ENCODE measurements at places on chromosomes 3 and 15.

DNA sequence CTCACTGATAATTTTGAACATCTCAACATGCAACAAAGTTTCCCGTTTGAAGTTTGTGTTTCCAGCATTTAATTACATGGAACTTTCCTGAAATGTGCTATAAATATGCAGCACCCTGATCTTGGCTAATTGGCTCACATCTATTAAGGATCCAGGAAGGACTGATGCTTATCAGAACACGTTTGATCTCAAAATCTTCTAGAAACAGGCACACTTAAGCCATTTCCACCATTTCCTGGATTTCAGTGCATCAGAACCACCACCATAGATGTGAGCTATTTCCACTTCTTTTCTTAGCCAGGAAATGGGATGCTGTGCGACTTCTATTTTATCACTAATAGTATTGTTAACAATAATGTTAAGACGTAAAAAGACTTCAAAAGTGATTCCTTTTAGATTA, 228.9 kb downstream of the FEZF2 start:
- no peak for DNase-seq

DNA sequence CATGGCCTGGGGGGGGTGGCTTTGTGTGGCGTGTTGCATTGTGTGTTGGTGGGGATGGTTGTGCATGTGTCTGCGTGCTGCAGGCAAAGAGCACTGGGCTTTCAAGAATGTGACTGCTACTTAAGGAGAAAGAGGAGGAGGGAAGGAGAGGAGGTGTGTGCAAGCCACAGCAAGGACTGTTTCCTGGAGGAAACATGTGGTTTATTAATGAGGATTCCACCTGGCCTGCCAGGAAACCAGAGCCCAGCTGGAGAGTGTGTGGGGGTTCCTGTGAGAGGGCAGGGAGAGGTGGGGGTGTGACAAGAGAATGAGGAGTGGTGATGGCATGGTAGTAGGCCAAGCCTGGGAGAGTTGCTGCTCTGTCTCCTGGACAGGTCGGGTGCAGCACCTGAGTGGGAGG, 258.1 kb upstream of the ROPN1 start:
- DNase-seq, result no peak

DNA sequence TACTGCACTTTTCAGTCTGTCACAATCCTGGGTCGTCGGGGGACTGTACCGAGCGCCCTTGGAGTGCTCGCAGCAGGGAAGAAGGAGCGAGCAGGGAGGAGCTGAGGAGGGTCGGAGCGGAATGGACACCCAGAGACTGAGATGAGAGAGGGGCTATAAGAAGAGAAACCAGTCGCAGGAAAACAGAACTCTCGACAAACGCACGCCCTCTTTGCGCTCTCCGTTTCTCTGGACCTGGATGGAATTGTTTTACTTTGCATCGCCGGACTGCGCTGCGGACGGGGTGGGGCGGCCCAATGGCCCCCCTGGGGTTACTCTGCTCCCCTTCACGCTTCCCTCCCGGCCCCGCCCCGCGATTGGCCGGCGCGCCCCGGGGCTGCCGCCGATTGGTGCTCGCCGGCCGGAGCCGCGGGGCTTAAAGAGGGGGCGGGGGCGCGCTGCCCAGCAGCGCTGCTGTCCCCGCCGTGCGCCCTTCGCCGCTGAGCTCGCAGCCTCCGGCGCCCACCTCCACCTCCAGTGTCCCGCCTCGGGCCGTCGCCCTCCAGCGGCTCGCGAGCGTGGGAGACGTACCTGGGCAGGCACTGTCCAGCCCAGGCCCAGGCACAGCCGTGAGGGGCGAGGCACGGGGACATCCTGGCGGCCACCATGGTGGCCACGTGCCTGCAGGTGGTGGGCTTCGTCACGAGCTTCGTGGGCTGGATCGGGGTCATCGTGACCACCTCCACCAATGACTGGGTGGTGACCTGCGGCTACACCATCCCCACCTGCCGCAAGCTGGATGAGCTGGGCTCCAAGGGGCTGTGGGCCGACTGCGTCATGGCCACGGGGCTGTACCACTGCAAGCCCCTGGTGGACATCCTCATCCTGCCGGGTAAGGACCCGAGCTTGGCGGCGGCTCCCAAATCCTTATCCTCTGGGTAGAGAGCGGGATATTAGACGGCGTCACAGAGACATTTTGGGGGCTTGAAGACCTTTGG, at the start of gene CLDN11:
Gene CLDN11, plus strand, starts transcription at position 447 of the 977 bp plus-strand sequence. Its CDS starts 199 bp downstream, at position 646.
- DNase-seq, result peak; percentile 72

DNA sequence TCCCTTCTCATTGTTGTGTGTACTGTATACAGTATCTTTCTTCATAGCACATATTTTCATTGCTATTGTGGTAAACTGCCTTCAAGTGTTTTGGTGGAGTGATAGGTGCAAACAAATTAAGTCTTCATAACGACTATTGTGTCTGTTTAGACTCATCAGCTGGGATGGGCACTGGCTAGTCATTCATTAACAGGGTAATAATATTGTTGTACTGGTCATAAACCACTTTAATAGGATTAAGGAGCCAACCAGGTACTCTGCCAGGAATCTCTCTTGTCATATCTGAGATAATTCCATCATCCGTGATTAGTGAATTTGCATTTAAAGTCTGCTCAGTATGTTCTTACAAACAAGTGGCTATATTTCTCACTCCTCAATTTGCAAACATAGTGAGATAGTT, 10.2 kb upstream of the TMEM45A start:
- no peak for DNase-seq

GRCh38 chr15:82649226-82649999, 2.2 kb upstream of the CPEB1 start:
- no peak for DNase-seq

DNA sequence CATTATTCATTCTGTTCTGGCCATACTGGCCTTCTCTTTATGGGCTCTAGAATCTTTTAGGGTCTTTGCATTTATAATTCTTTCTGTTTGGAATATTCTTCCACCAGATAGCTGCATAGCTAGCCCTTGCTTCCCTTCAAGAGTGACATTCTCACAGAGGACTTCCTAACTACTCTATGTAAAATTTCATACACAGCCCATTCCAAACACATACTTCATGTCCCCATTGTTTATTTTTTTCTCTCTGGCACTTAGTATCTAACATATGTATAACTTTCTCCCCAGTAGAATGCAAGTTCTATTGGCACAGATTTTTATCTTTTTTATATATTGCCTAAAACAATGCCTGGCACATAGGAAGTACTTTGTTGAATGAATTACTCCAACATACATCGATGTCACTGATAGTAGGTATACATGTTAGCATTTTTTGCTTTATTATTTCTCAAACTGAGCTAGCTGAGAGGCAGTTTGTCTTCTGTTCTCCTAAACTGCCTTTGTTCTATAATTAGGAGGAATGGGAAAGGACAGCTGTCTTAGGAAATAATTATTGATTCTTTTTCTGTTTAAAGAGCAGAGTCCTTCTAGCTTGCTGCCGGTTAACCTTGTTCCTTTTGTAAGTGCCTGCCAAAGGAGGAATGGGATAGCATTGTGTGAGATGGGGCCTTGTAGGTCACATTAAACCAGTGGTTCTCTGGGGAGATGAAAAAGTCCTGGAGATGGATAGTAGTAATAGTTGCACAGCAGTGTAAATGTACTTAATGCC, 7.9 kb downstream of the FAM162A start:
- DNase-seq, result no peak

- DNase-seq, result no peak
Measured at GRCh38 chr15:65841121-65841930, 28.0 kb upstream of the RAB11A start.

- DNase-seq, result no peak
Measured at GRCh38 chr3:178443634-178444033, 92.6 kb upstream of the KCNMB2 start.

- DNase-seq, result no peak
Measured at GRCh38 chr3:25385807-25386460, 42.1 kb upstream of the RARB start.

GRCh38 chr3:42714171-42714852, 11.7 kb upstream of the HHATL start:
- DNase-seq, result no peak

- peak; percentile 86 for DNase-seq
Measured at GRCh38 chr3:16181361-16181760, 6.9 kb downstream of the GALNT15 start.

DNA sequence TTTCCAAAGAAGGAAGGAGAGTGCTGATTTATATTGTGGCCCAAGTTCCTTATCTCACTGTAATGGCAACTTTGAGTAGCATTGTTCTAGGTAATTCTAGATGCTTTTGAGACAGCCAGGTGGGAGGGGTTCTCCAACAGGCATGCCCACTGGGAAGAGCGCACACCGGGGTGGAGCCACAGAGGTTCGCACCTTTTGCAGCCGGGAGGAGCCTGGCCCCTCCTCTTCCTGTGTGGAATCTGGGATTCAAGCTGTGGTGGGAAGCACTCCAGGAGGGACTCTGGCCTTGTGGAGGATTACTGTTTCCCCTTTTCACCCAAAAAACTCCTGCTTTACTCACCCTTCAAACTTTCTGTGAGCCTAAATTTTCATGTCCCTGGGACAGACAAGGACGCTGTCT, 53.1 kb downstream of the CFAP20DC start:
- DNase-seq, result no peak

- no peak for DNase-seq
Measured at GRCh38 chr3:144687862-144688261, 716.2 kb downstream of the DIPK2A start.

GRCh38 chr3:168090306-168091085, 5.2 kb downstream of the GOLIM4 start:
- DNase-seq, result no peak

DNA sequence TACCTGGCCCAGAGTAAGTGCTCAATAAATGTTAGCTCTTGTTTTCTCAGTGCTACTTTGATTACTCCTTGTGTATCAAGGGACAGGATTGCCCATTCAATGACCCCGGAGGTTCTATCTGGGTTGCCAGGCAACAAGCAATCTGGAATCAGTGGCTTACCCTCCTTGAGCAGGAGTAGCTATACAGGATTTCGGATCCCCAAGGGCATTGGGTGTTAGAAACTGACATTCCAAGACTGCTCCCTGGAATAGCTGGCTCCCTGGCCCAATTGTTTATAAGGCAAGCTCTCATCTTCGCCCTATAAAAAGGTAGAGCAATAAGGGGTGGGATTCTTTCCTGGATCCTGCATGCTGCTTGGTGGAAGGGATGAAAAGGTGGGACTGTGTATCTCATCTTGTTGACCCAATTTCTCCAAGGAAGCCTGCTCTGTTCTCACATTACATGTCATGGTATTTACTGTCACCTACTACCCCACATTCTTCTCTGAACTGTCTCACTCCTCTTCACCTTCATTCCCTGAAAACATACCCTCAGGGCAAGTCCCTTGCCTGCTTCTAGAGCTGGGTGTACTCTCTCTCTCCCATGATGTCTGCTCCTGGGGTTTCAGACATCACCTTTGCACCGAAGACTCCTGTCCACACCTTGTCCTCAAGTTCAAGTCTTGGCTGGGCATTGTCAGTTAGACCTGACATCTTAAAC, 26.4 kb upstream of the SCN10A start:
- no peak for DNase-seq

DNA sequence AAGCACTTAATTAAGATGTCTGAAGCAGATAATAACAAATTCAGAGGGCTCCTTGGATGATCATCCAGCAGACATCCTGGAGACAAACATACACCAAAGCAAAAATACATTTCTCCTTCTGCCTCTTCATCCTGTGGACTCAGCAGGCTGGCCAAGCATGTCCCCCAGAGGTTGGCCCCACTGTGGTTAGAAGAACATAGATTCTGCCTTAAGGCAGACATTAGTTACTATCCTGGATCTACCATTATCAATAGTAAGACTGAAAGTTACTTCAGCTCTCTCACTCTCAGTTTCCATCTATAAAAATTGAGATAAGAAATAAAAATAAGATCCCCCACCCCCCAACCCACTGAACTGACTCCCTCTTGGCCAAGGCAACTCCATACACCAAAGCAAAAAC, 28.6 kb upstream of the TGFBR2 start:
- no peak for DNase-seq

- no peak for DNase-seq
Measured at GRCh38 chr15:52803467-52804306, 13.6 kb upstream of the ONECUT1 start.

GRCh38 chr3:162421721-162422120, 925.1 kb downstream of the OTOL1 start:
- DNase-seq, result no peak

GRCh38 chr3:33146791-33147445, 33.1 kb downstream of the CRTAP start:
- no peak for DNase-seq

DNA sequence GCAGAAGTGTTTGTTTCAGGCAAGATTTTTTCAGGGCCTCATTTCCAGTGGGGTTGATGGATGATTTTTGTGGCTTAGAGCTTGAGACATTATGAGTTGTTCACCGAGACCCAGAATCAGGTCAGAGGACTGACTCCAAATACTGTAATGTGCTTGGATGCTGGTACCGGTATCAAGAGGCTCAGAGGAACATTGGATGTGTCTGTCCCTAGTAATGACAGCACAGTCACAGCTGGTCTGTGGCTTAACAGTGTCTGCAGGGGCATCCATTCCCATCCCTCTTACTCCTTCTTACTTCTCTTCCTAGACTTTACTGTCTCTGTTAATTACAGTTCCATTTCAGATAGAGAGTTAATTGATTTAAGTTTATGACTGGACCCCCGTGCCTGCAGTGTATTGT, 107.8 kb downstream of the PTPRG start:
- DNase-seq, result no peak

DNA sequence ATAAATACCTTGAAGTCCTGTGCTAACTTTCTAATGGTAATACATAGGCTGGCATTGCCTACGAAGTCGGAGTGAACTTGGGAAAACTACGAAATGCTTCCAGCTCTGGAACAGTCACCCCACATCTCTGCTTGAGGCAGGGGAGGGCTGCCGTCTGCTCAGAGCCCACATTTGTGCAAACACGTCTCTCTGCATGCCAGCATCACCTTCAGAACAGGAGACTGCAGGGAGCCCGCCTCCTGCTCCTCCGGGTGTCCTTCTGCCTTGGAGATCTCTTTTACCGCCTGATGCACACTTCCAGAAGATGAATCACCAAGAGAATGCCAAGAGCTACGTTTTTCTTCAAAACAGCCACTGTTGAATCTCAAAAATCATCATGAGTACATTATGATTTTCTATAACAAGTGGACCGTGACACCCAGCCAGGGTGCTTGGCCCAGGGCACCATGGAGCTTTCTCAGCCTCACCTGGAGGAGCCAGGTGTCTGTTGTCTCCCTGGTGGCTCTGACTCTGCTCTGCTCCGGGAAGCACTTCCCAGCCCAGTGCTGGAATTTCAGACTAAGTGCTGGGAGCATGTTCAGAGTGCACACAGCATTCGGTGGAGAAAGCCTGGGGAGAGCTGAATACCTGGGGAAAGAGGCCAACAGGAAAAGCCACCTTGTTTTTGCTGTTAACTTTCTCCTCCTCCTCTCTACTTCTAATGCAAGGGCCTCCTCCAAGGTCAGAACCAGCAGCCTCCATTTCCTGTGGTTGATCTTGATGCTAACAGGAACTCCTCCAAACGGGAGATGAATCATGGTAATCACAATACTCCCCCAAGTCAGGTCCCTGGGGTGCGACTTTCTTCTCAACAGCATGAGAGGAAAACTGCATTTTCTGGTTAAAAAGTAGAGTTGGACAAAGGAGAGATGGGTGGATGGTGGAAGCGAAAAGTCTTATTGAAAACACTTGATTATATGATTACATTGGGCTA, 467.7 kb downstream of the GABRG3 start:
- no peak for DNase-seq
